ENCODE measurements at places on chromosomes 2 and 18.

GRCh38 chr2:23412556-23413155 lies 27.7 kb downstream of the KLHL29 start:
- DNase-seq, result no peak

DNA sequence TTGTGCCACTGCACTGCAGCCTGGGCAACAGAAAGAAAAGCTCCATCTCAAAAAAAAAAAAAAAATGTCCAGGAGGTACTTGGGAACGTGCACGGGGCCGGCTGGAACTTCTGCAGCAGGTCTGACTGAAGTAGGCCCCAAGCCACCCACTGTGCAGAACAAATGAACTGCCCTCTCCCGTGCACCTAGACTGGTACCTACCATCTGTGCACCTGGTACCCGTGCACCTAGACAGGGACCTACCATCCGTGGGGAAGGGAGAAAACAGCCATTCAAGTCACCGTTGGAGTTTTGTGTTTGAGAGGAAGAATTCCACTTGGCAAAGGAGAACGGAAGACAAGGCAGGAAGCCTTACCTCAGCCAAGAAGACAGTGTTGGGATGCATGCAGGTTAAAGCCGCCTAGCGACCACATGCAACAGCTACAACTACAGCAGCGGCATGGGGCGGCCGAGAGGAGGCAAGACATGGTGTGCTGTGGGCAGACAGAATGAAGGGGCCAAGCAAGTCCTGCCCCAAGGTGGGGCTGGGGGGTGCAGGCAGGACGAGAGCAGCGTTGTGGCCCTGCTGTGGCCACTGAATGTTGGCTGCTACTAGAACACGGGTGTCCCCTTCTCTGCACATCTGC lies 16.1 kb downstream of the ST3GAL5 start:
- DNase-seq, result no peak

- no peak for DNase-seq
Observed at GRCh38 chr2:241638940-241639339, 1.4 kb downstream of the ATG4B start.

DNA sequence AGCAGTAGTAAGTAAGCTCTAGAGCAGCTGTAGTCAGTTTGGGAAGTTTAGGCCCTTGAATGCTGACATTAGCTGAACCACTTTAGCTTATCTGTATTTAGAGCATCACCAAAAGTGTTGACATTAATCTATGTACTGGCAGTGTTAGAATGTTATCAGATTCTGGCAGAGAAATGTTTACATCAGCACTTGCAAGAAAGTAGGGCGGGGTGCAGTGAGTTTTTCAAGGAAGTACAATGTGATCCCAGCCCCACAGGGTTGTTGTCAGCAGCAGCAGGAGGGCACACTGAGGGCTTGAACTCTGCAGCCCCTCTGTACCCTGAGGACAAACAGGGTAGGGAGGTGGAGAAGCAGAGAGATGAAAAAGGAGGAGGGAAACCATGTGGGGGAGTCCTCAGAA lies 35.5 kb upstream of the RMP24 start:
- no peak for DNase-seq

DNA sequence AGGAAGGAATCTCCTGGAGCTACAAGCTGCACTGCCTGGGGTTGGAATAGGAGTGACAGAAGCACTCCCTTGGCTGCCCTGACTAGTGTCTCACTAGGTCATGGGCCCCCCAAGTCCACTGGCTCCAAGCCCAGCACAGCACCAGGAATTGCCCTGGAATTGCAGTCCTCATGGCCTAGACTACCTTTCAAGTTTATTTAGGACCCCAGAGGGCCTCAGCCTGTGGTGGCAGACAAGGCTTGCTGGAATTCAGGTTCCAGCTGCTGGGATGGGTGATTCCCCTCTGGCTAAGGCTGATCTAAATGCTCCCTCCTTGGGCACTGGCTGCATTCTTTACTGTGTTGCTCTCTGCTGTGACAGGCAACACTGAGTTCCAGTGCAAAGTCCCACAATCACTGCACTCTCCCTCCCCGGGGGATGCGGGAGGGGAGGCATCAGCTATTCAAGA lies 14.0 kb downstream of the STRADB start:
- no peak for DNase-seq

DNA sequence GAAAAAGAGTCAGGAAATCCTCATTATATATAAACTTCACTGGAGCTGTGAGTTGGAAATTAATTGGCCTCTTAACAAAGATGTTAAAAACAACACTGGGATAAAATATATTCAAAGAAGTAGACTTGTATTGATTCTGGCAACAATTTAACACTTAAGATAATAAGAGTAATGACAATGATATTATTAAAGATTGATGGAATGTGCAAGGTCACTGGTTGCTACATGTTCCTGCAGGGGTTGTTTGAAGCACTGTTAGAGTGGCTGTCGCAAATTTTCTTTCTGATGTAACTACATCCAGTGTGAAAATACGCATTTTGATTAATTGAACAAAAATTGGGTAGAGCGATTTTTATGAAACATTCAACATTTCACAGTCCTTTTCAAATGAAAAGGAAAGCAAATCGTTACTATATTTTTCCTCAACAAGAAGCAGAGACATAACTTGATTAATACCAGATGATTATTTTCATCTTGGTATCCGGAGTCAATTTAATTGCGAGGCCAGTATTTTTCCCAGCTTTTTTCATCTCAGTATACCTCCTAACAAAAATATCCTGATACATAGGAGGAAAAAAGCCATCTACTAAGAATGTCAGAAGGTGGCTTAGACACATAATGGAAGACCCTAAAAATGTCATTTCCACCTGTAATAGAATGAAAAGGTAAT lies 6.1 kb downstream of the PTGR3 start:
- no peak for DNase-seq

DNA sequence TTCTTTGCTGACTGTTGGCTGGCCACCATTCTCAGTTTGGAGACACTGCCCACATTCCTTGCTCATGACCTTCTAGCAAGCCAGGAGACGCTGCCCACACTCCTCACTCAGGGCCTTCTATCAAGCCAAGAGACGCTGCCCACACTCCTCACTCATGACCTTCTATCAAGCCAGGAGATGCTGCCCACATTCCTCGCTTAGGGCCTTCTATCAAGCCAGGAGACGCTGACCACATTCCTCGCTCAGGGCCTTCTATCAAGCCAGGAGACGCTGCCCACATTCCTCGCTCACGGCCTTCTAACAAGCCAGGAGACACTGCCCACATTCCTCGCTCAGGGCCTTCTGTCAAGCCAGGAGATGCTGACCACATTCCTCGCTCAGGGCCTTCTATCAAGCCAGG lies 131.3 kb upstream of the CBLN2 start:
- no peak for DNase-seq

DNA sequence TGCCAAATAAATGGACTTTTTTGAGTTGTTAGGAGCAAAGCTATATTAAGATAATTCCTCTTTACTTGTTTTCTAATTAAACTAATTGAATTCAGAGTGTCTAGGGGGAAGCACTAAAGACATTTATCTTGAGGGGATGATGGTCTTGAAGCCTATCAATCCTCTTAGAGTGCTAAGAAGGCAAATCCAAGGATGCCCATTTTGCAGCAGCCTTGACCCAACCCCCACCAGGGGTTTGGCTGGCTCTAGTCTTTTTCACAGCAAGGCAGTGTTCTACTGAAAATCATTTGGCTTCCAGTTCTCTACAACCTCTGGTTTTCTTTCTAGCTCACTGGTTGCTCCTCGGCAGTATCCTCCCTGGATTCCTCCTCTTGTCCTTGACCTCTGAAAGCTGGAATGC lies 6.5 kb upstream of the RAX start:
- no peak for DNase-seq

- DNase-seq, result no peak
Observed at GRCh38 chr18:28777756-28778155, 600.8 kb upstream of the CDH2 start.

GRCh38 chr2:19614066-19614465 lies 255.6 kb upstream of the OSR1 start:
- DNase-seq, result no peak

DNA sequence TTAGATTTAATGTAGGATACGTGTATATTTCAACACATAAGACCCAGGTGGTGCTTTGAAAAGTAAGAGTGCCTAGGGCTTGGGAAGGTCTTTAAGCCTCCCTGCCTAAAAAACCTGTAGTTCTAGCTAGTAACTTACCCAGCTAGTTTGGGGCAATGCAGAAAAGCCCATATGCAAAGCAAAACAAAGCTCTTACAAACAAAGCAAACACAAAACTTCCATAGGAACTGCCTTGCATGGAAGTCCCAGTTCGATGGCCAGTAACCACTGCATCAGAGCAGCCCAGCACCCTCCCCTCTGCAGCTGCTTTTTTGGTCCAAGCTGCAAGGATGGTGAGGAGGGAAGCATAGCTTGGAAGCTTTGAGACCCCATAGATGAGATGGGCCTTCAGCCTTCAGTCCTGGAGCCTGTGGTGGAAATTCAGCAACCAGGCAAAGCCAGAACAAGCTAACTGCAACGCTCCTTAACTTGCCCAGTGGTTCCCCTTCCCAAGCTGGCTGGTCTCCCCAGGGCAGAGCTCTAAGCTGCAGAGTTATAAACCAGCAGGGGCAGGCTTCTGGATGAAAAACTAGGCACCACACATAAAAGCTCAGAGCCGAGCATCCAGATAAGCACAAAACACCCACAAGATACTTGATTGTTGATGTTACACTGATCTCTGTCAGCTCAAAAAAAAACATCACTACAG lies 16.2 kb downstream of the C2orf76 start:
- DNase-seq, result peak; percentile 3

DNA sequence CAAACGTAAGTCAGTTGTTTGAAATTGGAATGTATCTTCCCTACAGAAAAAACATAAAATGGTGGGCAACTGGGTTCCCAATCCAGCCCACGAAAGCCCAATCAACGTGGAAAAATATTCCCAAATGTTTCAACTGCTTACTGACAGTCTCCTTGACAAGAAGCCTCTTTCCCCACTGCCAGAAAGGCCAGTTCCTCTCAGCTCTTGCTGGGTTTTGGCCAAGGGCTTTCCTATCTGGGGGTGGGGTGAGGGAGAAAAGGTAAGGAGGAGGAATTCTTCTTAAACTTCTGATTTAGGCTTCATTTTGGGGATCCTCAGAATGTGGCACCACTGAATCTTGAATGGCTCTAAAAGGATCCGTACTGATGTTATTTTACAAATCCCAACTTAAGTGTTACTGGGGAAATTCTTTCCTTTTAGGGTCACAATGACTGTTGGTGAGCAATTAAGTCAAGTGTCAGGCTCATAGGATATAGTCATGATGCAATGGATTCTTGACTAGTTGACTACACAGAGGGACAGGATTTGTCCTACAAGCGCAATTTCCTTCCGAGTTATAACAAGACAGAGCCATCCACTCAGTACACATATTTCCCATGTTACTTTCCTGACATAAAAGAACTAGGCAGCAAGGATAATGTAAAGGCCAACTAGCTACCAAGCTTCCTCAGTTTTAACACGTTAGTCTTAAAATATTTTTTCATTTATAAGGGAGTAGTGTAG lies 73.6 kb downstream of the SPRED2 start:
- DNase-seq, result no peak

GRCh38 chr2:24891201-24891600 lies 28.8 kb downstream of the ADCY3 start:
- DNase-seq, result no peak

DNA sequence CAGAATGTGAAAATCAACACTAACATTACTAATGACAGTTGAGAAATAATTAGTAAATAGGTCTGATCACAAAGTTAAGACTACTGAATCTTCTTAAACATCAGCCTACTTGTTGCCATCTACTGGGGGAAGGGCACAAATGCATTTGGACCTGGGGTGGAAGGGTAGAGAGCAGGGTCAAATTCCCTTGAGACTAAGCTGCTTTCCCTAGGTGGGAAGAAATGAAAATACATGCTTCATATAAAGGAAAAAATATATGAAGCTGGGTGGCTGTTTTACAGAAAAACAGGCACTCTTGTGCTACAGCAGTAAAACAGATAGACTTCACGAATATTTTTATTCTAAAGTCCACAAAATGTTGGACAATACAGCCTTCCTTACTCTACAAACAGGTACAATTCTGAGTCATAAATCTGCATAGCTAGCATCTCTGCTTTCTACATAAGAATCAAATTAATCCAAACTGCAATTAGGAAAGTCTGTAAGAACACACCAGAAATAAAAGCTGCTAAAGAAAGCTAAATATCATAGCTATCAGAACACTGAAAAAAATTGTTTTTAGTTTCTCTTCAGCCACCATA lies 10.9 kb downstream of the TRIP12 start:
- peak; percentile 4 for DNase-seq

DNA sequence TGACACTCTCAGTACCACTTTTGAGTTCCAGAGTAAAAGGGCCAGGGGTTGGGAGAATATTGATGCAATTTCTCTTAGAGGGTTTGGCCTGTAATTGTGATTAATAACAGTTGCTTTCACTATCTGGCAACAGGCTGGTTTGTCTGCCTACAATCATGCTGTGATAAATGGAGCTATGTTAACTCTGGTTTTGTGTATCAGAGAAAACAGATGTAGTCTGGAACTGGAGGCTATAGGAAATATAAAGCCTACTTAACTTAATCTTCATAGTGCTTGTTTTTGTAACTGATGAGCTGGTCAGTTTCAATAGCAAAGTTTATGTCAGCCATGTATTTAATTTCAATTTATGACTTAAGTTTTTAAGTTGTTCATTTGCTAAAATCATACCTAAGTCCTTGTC lies 138.0 kb downstream of the AGPS start:
- peak; percentile 85 for DNase-seq

- no peak for DNase-seq
Observed at GRCh38 chr2:115412501-115412900, 970.1 kb downstream of the DPP10 start.

GRCh38 chr2:73339201-73339600 lies 45.9 kb upstream of the EGR4 start:
- DNase-seq, result peak; percentile 93

- DNase-seq, result no peak
Observed at GRCh38 chr18:2981212-2981728, 31.7 kb downstream of the LPIN2 start.

GRCh38 chr2:43075811-43076585 lies 150.4 kb downstream of the ZFP36L2 start:
- no peak for DNase-seq

DNA sequence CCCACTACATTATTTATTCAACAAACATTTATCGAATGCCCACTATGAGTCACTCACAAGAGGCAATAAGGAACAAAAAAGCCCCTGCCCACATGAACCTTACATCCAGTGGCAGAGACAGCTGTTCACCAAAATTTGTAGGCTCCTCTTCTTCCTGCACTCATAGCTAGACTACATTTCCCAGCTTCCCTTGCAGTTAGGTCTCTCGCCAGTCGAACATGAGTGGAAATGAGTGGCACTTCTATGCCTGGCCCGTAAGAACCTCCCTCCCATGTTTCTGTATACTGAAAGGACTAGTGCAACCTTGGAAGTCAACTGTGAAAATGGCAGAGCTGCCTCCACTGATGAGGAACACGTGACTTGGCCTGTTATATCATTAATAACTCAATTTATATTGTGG lies 19.4 kb upstream of the NCOA1 start:
- no peak for DNase-seq

- DNase-seq, result peak; percentile 16
Observed at GRCh38 chr2:17800693-17801458, 15.4 kb upstream of the MSGN1 start.

- DNase-seq, result no peak
Observed at GRCh38 chr2:68737711-68738110, 3.1 kb downstream of the ARHGAP25 start.

GRCh38 chr2:175282300-175282699 lies 100.8 kb upstream of the ATP5MC3 start:
- DNase-seq, result peak; percentile 63

- no peak for DNase-seq
Observed at GRCh38 chr2:202847693-202848524, 23.7 kb downstream of the ICA1L start.

All from NCI-H146 (cell line).